ENCODE measurements at places on chromosomes 4 and X.

- peak; percentile 13 for DNase-seq
Measured at GRCh38 chrX:48003367-48003757, 427 bp downstream of the ZNF182 start.

DNA sequence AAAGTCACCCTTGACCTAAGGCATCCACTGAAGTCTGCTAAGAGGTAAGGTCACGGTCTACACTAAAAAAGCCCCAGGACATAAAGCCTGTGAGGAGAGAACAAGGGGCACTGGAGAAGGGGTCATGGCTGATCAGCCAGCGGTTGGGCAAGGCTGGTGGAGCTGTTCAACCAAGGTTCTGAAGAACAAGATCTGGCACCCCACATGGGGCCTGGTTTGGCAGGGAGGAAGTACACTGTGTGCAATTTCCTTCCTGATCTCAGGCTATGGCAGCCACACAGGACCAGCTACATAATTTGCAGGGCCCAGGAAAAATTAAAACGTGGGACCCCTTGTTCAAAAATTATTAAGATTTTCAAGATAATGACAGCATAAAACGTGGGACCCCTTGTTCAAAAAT is 14.1 kb upstream of the BRS3 start:
- no peak for DNase-seq

GRCh38 chrX:19595043-19595677 is 79.9 kb upstream of the MAP3K15 start:
- no peak for DNase-seq

DNA sequence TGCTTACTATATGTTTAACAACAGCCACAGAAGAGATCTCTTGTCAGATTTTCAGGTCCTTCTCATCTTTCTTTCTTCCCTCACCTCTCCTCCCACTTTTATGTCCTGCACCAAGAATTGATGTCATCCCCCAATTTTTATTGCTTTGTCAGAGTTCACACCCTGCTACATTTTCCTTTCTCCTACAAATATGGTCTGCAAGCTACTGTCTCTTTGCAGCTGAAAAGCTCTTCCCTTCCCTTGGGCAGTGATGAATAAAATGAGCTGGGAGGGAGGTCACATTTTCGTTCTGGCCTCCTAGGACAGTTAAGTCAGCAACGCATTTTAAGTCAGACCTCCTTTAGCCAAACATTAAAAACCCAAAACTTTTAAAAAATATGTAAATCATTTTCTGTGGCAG is 26.7 kb upstream of the VEGFD start:
- DNase-seq: no peak

DNA sequence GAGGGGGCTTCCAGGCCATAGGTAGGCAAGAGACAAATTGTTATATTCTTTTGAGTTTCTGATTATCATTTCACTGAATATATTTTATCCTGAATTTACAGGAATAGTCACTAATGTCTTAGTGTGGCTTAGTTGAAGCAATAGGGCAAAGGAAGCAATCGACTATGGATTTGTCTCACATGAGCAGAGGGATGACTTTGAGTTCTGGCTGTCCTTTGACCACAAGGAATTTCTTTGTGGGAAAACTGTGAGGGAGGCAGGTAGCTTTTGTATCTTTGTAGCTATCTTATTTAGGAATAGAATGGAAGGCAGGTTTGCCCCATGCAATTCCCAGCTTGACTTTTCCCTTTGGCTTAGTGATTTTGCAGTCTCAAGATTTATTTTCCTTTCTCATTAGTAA is 207.3 kb upstream of the ANXA10 start:
- no peak for DNase-seq

DNA sequence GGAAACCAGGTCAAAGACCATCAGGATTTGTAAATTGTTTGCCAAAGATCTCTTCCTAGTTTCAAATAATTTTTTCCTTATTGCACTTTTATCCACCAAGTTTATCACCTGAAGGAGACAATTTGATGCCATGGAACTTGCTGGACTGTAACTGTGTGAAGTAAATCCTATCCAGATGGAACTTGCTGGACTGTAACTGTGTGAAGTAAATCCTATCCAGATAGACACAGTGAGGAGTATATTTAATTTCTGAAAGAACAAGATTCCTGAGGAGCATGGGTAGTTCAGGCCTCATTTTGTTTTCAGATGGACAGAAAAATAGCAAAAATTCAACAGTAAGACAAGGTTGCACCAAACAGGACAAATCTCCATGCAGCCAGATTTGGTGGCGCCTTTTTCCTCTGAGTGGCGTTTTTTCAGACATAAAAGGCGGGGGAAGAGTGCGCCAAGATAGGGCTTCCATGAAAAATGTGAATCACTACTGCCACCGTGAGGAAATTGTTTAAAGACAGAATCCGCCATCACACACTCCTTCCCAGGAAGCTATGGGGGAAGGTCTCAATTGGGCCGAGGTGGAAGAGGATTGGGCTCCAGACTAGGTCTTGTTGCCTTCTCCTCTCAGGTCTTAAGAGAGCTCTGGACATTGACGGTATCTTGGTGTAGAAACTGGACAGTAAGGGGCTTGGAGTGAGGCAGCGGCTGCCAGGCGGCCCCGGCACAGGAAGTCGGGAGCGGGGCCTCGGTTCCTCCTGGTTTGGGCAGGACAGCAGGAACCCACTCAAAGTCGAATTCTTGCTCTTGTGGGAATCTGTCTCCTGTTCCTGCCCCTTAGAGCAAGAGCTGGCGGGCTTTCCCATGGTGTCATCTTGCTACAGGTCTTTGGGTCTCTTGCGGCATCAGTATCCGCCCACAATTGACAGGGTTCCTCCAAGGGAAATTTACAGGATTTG is 234.7 kb downstream of the OR13H1 start:
- peak; percentile 57 for DNase-seq

DNA sequence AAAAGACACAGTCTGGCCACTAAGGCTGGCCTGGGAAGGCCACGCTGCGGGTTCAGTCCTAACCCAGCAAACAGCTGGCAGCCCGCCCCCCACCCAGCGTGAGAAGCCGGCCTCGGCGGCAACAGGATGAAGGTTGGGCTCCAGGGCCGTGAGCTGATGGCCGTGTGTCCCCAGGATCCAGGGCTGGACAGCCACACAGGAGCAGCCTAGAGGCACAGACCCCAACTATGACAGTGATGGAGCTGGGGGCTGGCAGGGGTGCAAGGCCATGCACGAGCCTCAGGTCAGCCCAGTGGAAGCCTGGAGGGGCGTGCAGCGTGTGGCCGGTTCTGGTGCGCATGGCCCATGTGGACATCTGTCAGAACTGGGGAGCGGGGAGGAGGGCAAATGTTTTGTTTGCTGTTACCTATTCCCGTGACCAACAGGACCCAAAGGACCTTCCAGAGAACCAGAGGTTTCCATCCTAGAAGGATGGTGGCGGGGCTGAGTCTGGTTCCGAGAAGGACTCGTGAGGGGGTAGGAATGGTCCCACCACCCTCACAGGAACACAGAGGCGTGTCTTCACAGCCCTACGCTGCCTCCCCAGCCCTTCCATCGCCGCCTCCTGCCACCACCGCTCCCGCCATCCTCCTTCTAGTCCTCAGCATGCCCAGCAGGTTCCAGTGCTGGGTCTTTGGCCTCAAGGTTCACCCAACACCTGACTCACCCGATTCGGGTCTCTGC is 46.5 kb downstream of the ZFYVE28 start:
- DNase-seq: no peak

DNA sequence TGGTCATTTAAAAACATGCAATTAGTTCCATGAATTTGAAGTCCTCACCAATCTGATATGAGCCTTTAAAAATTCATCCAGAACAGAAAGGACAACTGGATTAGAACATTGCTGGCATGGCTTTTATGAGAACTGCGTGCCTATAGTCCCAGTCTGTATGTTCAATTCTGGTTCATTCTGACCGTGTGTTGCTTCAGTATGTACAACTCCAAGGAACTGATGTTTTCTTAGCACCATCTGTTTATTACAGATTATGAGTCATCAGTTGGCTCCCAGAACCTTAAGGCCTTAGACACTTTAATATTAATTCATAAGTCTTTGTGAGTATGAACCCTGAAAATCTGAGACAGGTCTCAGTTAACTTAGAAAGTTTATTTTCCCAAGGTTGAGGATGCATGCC is 115.0 kb downstream of the CEP44 start:
- no peak for DNase-seq

GRCh38 chrX:18997916-18998315 is 14.0 kb upstream of the PHKA2 start:
- no peak for DNase-seq

GRCh38 chr4:169984173-169984572 is 42.0 kb downstream of the MFAP3L start:
- DNase-seq: no peak

DNA sequence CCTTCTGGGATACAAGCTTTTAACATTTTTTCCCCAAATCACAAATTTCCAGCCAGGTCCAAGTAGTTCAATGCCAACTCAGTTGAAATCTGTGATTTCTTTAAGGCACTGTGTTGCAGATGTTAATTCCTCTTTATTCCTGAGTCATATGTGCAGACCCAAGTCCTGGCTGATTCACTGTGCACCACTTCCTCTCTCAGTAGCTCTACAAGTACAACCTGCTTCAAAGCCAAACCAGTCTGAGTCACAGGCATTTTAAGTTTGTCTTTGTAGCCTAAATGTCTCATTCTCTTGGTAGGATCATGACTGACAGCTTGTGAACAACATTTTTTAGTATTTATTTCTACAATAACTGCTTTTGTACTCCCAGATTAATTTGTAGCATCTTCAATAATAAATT is 165.6 kb upstream of the S100G start:
- no peak for DNase-seq

DNA sequence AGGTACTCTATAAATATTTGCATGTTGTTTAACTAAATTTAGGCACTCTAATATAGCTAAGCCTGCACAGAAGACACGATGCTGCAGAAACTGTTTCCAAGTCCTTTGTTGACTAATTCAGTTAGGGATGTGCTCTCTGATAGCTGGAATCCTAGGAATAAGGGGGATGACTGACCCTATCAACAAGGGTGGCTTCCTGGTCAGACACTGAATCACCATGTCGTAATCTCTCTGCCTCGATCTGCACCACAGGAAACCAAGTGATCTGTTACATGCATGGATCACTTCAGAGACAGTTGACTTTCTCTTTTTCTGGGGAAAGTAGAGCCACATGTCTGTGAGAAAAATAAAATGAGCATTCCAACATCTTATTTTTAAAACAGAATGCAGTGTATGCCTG is 169.1 kb downstream of the GUCY2F start:
- no peak for DNase-seq

DNA sequence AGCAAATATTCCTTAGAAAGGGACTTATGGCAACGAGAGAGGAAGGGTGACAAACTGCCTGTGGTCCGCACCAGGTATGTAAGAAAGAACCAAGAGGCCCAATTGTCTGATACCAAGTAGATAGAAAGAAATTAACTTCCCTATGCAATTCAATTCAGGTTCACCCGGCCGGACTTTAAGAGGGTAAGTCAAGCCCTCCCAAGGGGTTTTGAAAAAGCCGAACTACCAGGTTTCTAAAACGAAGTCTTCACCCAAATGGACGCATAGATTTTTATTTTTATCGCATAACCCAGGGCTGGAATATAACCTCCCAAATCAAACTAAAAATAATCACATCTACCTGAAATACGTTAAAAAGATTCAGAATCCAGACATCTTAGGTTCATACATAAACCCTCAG is 1.6 kb upstream of the MAB21L2 start:
- DNase-seq: no peak

DNA sequence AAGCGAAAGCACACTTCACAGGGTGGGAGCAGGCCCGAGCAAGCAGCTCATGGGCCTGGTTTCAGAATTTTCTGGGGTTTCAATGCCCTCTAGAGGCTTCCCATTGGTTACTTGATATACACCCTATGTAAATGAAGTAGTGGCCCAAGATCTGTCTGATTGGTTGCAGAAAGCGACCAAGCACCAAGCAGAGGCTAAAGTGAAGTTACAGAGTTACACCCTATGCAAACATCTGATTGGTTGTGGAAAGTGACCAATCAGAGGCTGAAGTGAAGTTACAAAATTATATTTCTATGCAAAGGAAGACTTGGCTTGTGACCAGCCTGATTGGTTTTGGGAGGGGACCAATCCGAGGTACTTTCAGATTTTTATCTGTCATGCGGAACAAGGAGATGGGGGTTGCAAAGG is 8.2 kb downstream of the FHIP1A start:
- DNase-seq: no peak

DNA sequence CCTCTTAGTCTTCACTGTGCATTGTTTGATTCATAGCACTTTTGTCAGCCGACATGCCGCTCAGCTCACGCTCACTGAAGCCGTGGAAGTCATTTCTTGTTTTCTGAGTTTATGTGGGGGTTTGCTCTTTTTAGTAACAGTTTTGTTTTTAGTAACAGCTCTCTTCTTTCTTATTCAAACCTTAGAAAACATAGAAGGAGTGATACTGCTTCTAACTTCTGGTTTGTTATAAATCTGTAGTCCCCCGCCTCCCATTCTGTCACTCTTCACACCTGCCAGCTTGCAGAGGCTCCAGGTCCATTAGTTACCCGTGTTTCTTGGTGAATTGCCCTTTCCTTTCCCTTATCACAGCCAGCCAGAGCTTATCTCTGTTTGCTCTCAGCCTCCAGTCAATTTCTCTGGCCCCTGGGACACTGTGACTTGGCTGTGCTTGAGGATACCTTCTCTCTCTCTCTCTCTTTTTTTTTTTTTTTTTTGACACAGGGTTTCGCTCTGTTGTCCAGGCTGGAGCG is 50.5 kb downstream of the GRK4 start:
- no peak for DNase-seq

DNA sequence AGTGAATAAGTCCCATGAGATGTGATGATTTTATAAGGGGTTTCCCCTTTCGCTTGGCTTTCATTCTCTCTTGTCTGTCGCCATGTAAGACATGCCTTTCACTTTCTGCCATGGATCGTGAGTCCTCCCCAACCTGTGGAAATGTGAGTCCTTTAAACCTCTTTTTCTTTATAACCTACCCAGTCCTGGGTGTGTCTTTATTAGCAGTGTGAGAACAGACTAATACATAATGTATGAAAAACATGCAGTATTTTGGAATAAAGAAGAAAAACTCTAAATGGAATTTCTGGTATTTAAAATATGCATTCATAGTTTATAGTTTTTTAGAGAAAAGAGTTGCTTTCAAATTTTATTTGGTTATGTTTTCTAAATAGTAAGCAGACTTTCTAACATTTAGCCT is 360.7 kb downstream of the PCDH7 start:
- DNase-seq: no peak

DNA sequence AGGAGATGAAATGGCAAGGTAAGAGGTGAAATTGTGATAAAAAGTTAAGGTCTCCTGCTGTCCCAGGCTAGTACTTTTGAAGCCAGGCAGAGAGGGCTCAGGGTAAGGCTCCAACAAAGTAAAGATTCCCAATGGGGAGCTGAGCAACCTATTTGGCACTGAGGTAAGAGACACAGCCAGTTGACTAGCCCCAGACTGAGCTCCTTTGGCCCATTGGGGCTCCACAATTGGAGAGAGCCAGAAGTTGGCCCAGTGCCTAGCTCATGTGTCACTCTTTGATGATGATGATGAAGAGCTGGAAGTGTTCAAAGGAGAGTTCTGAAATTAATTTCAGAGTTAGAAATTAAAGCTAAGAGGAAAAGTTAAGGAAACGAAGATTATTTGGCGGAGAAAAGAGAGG is 94.6 kb downstream of the RLIM start:
- no peak for DNase-seq

- DNase-seq: no peak
Measured at GRCh38 chr4:155506745-155507144, 130.0 kb upstream of the MAP9 start.

- no peak for DNase-seq
Measured at GRCh38 chr4:113635739-113636437, 125.7 kb downstream of the CAMK2D start.

Data from T-helper 9 cell (primary cell).